ENCODE measurements at places on chromosomes 1 and 21.

- no peak for DNase-seq
These were observed 13.4 kb upstream of the LRRC47 start for GRCh38 chr1:3809680-3810079.

DNA sequence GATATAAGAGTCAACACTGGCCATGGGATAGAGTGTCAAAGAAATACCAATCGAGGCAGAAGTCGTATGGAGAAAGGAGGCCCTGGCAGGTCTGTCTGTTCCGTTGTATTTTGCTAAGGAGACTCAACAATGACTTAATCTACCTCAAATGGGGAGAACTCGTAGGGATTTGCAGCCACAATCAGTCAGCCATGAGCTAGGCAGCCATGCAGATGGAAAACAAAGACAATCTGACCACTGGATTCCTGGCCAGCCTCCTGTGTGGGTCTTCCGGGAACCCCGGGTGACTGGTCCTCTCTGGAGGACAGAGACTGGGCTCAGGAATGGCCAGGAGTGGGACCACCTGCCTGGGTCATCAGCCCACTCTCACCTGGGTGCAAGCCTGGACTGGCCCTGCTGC is 167.8 kb downstream of the ETS2 start:
- no peak for DNase-seq

DNA sequence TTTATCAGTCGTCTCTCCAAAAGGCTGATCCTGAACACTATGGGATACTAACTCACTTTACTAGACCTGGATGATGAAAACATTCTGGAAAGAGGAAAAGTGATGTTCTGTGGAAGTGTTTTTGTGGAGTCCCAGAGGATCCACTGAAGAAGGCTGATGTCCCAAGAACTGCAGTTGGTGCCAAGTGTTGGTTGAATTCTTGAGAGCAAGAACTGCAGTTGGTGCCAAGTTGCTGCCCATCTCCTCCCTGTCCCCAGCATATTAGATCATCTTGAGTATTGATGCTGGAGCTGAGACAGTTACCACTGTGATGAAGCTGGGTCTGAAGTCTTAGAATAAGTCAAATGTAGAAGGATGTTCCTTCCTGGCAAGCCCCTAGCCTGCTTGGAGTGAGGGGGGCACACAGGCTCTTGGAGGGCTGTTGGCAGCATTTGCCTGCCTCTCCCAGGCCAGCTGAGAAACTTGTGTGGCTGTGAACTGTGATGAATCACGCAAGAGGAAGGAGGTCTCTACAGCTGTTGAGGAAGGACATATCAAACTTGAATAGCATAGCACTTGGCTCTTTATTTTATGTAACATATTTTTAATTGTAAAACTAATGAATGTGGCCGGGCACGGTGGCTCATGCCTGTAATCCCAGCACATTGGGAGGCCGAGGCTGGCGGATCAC is 48.1 kb downstream of the DNAJC6 start:
- no peak for DNase-seq

DNA sequence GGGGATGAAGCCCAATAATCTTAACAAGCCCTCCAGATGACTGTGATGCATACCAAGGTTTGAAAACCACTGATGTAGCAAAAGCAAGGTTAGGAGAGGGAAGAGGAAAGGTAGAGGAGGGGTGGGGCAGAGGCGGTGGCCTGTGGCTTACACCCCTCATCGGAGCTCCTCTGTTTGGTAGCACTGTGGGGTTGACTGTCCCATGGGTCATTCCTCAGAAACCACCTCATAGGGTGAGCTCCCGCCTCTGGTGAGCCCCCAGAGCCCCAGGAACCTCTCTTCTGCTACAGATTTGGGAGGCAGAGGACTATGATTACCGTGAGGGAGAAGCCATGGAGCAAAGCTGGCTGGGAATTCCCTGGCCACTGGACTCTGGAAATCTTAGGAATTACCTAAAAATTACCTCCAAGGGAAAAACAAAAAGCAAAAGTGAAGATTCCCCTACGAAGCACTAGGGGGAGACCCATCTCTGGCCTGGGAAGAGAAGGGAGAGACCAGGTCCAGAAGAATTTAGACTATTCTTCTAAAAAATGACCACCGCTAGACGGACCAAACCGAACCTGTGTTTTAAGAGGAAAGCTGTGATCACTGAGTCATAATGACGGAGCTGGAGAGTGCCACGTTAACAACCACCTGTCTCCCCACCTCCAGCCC is 1.5 kb upstream of the RASSF5 start:
- no peak for DNase-seq

DNA sequence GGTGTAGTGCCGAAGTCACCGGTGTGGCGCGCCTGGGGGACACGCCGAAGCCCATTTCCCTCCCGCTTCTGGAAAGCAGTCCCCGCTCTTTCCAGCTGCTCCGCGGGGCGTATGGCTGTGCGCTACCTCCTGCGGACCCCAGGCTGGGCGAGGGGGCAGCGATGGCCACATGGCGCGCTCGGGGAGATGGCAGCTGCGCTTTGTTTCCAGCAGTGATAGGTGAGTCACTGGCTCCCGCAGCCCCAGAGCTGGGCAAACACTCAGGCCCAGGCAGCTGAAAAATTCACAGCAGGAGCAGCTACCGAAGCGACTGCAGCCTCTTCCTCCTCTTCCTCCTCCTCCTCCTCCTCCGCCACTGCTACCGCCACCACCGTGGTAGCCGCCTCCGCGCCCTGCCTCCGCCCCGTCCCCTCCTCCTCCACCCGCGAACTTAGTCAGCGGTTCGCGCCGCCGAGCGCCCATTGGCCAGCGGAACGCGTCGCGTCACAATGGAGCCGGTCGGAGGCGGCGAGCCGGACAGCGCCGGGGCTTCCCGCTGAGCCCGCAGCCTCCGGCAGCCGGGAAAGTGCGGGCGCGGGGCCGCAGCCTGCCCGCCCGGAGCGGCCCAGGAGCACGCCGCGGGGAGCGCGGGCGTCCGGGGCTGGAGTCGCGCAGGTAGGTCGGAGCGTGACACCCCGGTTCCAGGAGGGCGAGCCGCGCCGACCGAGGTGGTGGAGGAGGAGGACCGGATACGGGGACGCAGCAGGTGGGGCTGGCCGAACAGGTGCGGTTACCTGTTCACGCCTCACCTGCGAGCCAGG is at the start of gene LRRC8B:
LRRC8B (plus strand) TSS at position 461 of the 800 bp plus-strand sequence. CDS start 57,822 bp downstream, outside the sequence.
- peak; percentile 92 for DNase-seq

- no peak for DNase-seq
These were observed 166.9 kb downstream of the IER5 start for GRCh38 chr1:181255270-181255929.

DNA sequence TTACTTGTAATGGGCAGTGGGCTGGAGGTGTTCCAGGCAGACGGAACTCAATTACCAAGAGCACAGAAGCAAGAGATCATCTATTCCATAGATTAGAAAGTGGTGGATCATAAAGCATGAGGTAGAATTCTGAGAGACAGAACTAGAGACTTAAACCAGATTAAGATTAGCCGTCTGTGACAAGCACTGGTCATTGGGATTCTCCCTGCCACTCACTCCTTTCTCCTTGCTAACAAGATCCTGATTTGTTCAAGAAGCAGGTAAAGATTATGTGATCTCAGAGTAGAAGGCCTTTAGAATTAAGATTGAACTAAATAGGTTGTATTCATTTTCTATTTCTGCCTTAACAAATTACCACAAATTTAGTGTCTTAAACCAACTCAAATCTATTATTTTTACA is 1.5 kb upstream of the HSPA13 start:
- no peak for DNase-seq

DNA sequence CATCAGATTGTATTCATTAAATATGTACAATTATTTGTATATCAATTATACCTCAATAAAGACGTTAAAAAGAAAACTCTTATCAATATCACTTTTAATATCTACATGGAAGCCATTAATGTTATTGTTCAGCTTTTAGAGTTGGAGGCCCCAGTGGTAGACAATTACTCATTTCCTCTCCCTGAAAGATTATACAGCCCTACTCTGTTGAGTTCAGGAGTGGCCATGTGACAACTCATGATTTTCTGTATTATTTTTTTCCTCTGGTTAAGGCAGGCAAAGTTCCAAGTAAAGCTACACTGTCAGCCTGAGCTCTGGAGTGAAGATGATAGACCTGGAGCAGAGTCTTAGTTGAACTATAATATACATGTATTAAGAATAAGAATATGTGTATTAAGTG is 247.9 kb upstream of the B3GALT2 start:
- DNase-seq: no peak

- no peak for DNase-seq
These were observed 149.4 kb downstream of the RERE start for GRCh38 chr1:8667869-8668594.

DNA sequence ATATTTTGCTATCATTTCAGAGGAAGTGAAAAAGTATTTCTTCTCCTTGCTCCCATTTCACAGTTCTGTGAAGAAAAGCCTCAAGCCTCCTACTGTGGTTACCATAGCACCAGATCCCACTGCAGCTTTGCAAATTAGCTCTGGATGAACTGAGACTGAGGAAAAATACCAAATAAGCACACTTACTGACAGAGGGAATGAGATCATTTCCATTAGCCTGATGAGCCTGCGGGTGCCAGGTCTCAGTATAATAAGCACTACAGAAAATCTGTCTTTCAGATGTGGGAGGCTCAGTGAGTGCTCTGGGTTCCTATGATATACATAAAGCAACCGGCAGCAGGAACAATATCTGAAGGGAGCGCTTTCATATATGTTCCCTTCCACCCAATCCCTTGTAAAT is 21.4 kb downstream of the XKR8 start:
- DNase-seq: no peak

DNA sequence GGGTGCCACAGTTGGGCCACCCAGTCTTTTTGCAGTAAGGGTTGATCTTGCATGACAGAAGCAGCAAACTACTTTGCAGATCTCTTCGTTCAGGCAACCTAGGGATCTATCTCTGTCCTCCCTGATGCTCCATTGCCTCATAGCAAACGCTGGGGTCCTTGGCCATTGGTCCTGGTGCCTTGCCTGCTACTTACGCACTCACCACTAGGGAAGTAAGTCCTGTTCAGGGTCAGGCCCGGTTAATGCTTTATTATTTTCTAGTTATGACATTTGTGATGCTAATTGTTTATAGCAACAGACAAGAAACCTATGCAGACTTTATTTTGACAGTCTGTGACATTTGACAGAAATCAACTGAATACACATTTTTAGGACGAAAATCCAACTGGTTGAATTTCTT is 326.5 kb upstream of the FMN2 start:
- DNase-seq: no peak

- peak; percentile 73 for DNase-seq
These were observed 171.5 kb downstream of the AJAP1 start for GRCh38 chr1:4825800-4826450.

GRCh38 chr1:219798283-219799030 is 129.9 kb downstream of the SLC30A10 start:
- DNase-seq: no peak

DNA sequence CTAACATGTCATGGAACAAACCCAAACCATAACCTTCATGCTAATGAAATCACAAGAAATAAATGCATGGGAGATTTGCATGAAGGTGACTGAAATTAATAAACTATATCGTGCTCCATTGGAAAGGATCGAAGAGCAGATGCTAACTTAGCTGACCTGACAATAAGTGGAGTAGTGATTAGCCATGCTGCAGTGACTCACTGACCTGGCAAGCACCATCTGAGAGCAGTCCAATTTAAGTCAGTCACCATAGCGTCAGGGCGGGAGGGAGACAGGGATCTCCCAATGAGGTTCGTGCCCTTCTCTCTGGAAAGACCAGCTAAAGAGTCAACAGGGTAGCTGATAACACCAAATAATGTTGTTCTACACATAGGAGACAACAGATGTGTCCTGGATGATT is 21.5 kb downstream of the OLIG2 start:
- DNase-seq: no peak

DNA sequence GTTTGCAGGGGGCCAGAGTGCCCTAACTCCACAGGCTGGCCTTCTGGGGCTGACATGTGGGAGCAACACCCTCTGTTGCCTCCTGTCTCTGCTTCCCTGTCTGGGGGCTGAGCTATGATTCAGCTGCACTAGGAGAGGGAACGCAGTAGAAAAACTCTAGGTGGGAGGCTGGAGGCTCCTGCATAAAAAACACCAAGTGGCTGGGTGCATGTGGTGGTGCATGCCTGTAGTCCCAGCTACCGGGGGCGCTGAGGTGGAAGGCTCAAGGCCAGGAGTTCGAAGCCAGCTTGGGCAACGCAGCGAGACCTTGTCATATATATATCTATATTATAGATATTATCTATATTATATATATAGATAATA is 5.6 kb downstream of the KIF17 start:
- no peak for DNase-seq

DNA sequence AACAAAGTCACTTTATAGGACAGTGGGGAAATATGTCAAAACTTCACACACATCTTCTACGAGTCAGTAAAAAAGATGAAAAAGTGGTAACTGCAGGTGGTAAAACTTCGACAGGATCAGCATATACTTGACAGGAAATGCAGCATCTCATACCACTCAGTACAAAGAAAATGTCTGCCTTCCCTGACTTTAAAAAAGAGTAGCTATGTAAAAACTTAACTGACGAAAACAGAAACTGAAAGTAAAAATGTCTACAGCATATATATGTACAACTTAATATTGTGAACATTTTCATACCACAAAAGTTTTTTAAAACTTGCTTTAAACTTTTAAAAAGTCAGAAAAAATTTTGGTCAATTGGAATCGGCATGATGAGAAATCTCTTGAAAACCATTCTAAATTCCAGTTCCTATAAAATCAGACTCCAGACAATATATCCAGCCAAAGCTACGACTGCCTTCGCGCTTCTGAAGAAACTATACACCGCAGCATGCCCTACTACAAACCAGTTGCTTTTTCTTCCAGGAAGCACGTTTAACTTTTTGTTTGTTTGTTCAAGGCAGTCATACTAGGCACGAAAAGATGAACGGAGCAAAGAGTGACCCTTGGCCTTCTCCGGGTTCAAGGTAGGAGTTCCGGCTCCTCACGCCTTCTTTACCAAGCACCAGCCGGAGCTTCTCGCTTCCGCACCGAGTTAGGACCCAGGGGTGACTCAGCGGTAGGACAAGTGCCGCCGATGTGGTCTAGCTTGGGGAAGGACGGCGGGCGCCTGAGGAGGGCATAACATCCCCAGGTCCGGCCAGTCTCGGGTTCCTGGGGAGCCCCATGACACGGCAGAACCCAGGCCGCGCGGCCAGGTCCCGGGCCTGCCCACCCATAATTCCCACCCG is 612 bp downstream of the PSMA5 start:
- DNase-seq: no peak

DNA sequence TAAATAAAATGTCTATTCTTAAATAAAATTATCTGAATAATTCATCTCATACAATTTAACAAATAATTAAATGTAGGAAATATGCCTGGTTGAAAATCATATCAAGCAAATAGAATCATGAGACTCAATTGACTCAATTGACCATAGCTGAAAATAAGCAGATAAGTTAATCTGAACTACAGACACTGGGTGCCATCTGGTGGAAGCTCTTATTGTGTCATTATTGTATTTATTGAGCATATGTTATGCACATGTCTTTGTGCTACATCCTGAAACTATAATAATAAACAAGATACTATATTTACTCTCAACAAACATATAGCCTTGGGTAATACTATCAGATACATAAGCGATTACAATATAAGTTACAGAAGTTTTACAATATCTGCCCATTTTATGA is 41.0 kb downstream of the BRINP3 start:
- DNase-seq: peak; percentile 22

GRCh38 chr1:91278754-91279153 is 125.9 kb downstream of the HFM1 start:
- DNase-seq: peak; percentile 47

GRCh38 chr1:96559707-96560596 is 161.6 kb upstream of the PTBP2 start:
- no peak for DNase-seq

- DNase-seq: peak; percentile 65
These were observed 77.4 kb downstream of the DESI2 start for GRCh38 chr1:244730153-244730933.

GRCh38 chr1:7989762-7990428 is 28.4 kb downstream of the PARK7 start:
- no peak for DNase-seq

GRCh38 chr1:27307874-27308598 is 13.9 kb upstream of the TMEM222 start:
- peak; percentile 46 for DNase-seq
